ENCODE measurements at places on chromosomes 11 and 22.

GRCh38 chr11:12390687-12391110 lies 13.3 kb downstream of the PARVA start:
- no peak overlapping the region for H3K4me3 ChIP-seq
- peaks cover 19% of the 10 kb centered on the region for H3K4me1 ChIP-seq
- DNase-seq: peak; percentile 87
- H3K27ac ChIP-seq: peak overlapping the region; percentile 37

DNA sequence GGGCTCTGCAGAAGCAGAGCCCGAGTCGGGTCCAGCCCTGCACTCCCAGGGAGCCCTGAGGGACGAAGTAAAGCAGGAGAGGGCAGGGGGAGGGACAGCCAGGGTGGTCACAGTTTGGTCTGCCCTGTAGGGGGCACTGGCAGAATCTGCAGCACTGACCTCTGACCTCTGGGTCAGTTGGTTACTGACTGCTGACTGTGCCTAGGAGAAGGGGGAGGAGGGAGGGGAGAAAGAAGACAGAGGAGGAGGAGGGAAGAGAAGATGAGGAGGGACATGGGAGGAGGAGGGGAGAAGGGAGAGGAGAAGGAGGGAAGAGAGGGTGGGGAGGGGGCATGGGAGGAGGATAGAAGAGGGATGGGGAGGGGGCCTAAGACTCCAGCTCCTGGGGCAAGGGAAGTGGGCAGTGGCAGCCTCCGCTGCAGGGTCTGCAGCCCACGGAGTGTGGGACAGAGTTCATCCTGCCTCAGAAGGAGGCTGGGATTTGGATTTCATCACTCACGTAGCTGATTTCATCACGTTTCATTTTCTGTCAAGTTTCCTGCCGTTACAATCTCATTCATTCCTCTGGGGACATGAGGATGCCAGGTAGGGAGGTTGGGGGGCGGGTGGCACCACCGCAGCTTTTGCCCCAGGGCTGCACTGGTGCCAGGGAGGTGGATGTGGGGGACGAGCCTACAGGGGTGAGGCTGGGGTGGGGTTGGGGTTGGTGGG lies 55.2 kb downstream of the FLRT1 start:
- H3K4me1 ChIP-seq: peaks cover 65% of the 10 kb centered on the region
- H3K36me3 ChIP-seq: no peaks in the 10 kb centered on the region
- H3K27me3 ChIP-seq: no peaks in the 10 kb centered on the region

DNA sequence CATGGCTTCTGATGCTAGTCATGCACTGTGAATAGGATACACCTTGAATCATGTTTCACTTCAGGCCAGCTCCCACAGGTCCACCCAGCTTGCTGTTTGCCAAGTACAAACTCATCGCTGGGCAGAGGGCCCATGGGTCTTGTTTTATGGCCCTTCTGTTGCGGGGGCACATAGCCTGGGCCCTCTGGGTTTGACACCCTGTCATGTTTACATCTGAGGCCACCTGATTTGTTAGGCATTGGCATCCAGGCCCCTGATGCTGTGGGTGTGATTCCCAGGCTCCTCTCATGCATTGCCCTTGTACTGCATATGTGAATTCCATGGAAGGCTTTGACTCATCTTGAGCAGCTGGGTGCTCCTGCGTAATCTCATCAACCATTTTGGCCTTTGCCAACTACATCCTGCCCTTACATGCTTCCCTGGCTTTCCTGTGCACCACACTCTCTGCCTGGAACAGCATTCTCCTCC lies 32.6 kb downstream of the PPFIBP2 start:
- H3K36me3 ChIP-seq: no peaks in the 10 kb centered on the region
- no peak for DNase-seq
- no peak overlapping the region for H3K27ac ChIP-seq
- H3K4me3 ChIP-seq: no peak overlapping the region

- DNase-seq: no peak
- no peaks in the 10 kb centered on the region for H3K4me1 ChIP-seq
- no peaks in the 10 kb centered on the region for H3K36me3 ChIP-seq
- H3K27ac ChIP-seq: no peak overlapping the region
- H3K27me3 ChIP-seq: peaks cover 10% of the 10 kb centered on the region
Measured at GRCh38 chr22:20607157-20607907, 99.9 kb downstream of the MED15 start.

DNA sequence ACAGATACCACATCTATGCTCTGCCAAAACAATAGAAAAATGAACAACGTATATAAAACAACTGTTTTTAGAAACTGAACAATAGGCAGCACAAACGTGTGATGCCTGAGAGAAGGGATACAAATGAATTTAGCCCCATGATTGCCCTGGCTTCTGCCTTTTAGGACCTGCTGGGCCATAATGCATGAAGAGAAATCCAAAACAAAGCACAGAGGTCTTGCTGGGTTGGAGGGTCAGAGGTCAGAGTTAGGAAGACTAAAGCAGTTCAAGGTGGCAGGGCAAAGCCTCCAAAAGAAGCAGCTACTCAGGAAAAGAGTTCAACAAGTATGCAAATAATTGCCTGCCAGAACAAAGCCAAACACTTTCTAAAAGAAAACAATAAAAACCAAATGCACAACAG lies 138.5 kb downstream of the TTC28 start:
- no peak overlapping the region for H3K4me3 ChIP-seq
- no peaks in the 10 kb centered on the region for H3K4me1 ChIP-seq
- H3K27ac ChIP-seq: no peak overlapping the region

GRCh38 chr11:104803776-104804175 lies 94.5 kb downstream of the CASP12 start:
- no peak overlapping the region for H3K4me3 ChIP-seq
- H3K27ac ChIP-seq: no peak overlapping the region
- DNase-seq: no peak
- H3K4me1 ChIP-seq: no peaks in the 10 kb centered on the region

DNA sequence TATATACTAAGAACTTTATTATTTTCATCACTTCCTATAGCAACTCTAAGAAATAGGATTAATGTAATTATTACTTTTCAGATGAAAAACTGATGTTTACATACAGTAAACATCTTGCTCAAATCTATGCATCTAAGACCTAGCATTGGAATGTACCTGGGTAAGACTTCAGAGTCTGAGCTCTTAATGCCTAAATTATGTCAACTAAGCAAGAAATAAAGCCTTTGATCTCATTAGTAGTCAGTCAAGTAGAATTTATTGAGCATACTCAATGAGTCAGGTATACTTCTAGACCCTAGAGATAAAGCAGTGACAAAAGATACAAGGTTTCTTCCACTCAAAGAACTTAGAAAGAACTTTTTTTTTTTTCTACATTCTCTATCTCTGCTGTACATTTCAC lies 16.7 kb upstream of the OR51Q1 start:
- no peaks in the 10 kb centered on the region for H3K4me1 ChIP-seq
- no peak for DNase-seq
- H3K4me3 ChIP-seq: no peak overlapping the region

Measured in SJCRH30 (cell line).